ENCODE measurements at places on chromosomes 2 and 18. TPM values are rescaled to one million over a fixed set of nuclear protein-coding genes. Genes with fewer than 3 reads are reported as not detected.

FBXO11 gene
- total RNA-seq, result 120 TPM

CTAGE1 gene
- total RNA-seq, result not detected

GRB14 gene
- not detected for total RNA-seq

- no peaks in the 10 kb centered on the region for H3K4me1 ChIP-seq
- H3K36me3 ChIP-seq, result no peaks in the 10 kb centered on the region
- no peak overlapping the region for H3K4me3 ChIP-seq
These were observed 558.9 kb upstream of the PKDCC start for GRCh38 chr2:41488888-41489287.

GRCh38 chr2:231686192-231687100, 21.9 kb upstream of the PTMA start:
- no peaks in the 10 kb centered on the region for H3K36me3 ChIP-seq
- H3K27me3 ChIP-seq, result no peaks in the 10 kb centered on the region

GRCh38 chr2:205188239-205189138, 493.8 kb upstream of the NRP2 start:
- no peak overlapping the region for H3K4me3 ChIP-seq
- no peaks in the 10 kb centered on the region for H3K4me1 ChIP-seq
- no peak overlapping the region for H3K27ac ChIP-seq
- H3K36me3 ChIP-seq, result no peaks in the 10 kb centered on the region
- H3K27me3 ChIP-seq, result no peaks in the 10 kb centered on the region
- DNase-seq, result no peak

- no peaks in the 10 kb centered on the region for H3K27me3 ChIP-seq
- no peaks in the 10 kb centered on the region for H3K4me1 ChIP-seq
- no peak for DNase-seq
- no peaks in the 10 kb centered on the region for H3K36me3 ChIP-seq
- H3K27ac ChIP-seq, result no peak overlapping the region
These were observed 141.2 kb downstream of the PMAIP1 start for GRCh38 chr18:60040971-60041370.

GRCh38 chr18:40415176-40415791, 1539.8 kb upstream of the PIK3C3 start:
- no peaks in the 10 kb centered on the region for H3K36me3 ChIP-seq
- H3K27ac ChIP-seq, result no peak overlapping the region
- no peak for DNase-seq
- no peaks in the 10 kb centered on the region for H3K27me3 ChIP-seq
- H3K4me3 ChIP-seq, result no peak overlapping the region
- no peaks in the 10 kb centered on the region for H3K4me1 ChIP-seq

- no peak overlapping the region for H3K27ac ChIP-seq
- H3K4me3 ChIP-seq, result no peak overlapping the region
- no peak for DNase-seq
- no peaks in the 10 kb centered on the region for H3K36me3 ChIP-seq
These were observed 184.6 kb upstream of the ZNF804A start for GRCh38 chr2:184413671-184414229.

DNA sequence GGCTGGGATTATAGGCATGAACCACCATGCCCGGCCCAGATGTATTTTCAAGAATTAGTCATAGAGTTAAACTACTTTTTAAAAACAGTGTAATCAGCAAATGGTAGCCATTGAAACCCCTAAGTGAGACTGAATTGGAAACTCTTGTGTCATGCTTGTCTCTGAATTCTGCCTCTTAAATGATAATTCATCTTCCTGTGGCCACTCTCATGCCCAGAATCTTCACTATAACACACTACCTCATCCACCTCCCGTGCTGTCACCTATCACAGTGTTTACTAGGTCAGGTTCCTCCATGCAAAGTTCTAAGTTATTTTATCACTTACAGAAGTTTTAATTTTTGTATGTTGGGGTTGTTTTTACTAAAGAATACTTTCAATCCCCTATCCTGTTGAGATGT, 197.5 kb downstream of the PHLPP1 start:
- no peaks in the 10 kb centered on the region for H3K4me1 ChIP-seq
- no peak overlapping the region for H3K4me3 ChIP-seq
- H3K27ac ChIP-seq, result no peak overlapping the region
- no peaks in the 10 kb centered on the region for H3K36me3 ChIP-seq
- no peaks in the 10 kb centered on the region for H3K27me3 ChIP-seq
